ENCODE measurements at places on chromosomes 6 and 20.

- ATAC-seq = no peak
Observed at GRCh38 chr6:136511397-136511796, 38.8 kb downstream of the MAP7 start.

- ATAC-seq = no peak
Observed at GRCh38 chr6:3432416-3432815, 24.4 kb downstream of the SLC22A23 start.

DNA sequence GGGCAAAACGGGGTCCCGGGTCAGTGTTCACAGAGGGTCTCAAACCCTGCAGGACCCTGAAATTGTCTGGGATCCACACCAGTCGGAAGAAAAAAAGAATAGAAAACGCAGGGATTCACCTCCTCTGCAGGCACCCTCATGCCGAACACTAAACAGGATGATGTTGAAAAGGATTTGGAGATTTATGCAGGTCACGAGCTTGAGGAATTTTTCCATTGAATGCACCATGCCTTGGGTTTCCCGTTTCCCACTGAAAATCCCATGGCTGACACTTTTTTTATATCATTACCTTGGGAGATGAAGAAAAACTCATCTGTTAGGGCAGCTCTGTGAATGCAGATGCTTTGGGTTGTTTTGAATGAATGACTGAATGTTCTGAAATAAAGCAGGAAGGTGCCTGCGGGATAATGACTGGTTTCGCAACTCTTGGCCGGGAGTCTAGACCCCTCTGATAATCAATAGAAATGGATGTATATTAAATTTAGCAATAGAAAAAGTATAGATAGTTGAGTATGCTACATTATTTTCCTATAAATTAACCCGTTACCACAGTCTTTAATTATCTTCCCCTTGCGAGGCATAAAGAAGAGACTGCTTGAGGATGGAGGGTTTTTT, 147.5 kb upstream of the AFDN start:
- no peak for ATAC-seq

- peak; percentile 57 for ATAC-seq
Observed at GRCh38 chr6:156378853-156379252, 398.3 kb upstream of the ARID1B start.

Measured in activated T-helper 17 cell treated with anti-CD3 and anti-CD28 coated beads, Interleukin-2, amount 50 U/mL, for 72 hours (primary cell).